ENCODE measurements at places on chromosomes 3 and 15.
A peak's percentile ranks its signal among the peaks of the same experiment; 100 is the strongest.

DNA sequence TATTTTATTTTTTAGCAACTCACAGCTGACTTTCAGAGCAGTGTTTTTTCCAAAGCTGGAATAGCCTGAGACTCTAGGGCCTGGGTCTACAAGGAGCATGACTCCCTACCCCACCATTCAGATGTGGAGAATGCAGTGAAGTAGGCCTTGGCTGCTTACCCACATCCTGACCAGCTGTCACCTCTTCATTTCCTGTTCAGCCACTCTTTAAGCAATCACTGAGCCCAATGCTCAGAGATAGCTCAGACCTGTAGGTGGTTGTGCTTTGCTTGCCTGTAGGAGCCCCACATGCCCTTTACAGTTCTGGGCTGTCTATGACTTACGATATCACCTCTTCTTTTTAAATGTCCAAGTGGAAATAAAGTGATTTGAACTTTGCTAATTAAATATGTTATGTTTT lies 148.1 kb downstream of the NEK11 start:
- no peak for DNase-seq

DNA sequence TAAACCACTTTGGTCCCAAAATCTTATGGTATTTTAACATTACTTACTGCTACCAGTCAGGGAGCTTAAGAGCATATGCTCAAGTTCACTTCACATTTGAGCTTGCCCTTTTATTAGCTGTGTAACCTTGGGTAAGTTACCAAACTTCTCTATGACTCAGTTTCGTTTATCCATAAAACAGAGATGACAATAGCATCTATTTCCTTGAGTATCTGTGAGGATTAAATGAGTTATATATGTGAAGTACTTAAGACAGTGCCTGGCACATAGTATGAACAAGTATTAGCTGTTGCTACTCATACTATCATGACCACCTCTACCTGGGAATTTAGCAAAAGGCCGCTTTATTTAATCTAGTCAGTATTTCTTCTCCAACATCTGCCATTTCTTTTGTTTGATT lies 5.9 kb downstream of the ATOSA start:
- DNase-seq = no peak

DNA sequence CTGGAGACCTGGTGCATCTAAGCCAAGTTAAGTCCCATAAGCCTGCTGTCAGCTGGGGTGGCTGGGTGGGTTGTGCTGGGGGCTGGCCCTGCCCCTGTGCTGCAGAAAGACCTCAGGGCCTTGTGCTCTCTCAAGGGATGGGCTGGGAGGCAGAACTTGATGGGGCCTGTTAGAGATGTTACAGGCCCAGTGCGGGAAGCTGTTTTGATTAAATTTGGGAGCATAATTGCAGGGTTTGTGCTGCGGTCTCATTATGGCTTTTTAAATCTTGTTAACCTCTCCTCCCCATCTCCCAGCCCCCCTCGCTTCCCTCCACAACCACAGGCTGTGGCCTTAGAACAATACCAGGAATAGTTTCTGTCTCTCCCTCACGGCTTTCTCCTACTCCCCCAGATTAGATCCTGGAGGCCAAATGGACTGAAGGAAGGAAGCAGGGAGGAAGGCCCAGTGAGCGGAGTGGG lies 87.6 kb upstream of the TLE3 start:
- DNase-seq = no peak

DNA sequence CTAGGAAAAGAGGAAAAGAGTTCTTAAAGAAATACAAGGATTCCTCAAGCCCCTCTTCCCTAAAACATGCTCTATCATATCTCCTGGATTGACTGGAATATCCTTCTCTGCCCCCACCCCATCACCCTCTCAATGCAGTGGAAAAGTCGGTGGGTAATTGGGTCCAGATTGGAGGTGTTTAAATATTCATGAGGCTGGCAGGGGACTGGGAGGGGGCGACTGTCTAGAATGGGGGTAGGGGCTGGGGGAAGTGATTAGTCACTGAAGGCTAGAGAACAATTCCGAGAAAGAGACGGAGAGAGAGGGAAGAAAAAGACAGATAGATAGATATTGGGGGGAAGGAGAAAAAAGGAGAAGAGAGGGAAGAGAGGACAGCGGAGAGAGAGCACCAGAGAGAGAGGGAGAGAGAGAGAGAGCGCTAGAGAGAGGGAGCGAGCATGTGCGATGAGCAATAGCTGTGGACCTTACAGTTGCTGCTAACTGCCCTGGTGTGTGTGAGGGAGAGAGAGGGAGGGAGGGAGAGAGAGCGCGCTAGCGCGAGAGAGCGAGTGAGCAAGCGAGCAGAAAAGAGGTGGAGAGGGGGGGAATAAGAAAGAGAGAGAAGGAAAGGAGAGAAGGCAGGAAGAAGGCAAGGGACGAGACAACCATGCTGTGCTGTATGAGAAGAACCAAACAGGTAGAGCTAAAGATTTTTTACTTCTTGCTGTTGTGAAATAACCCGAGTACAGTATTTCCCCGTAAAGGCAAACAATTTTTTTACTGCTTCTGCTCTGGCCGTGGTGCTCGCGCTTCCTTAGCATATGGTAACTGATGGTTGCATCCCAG lies at the start of gene GAP43:
TSS of gene GAP43 (plus strand) at position 467 of the 825 bp plus-strand sequence. CDS start at position 647, 180 bp downstream.
- peak; percentile 48 for DNase-seq

- DNase-seq = peak; percentile 20
Observed at GRCh38 chr15:84035399-84035766, 200.2 kb upstream of the GOLGA6L4 start.

GRCh38 chr15:69908060-69908459 lies 189.7 kb downstream of the TLE3 start:
- DNase-seq = no peak

- no peak for DNase-seq
Observed at GRCh38 chr15:97995192-97995591, 34.7 kb downstream of the ARRDC4 start.

GRCh38 chr3:46916278-46916677 lies 38.8 kb downstream of the PTH1R start:
- DNase-seq = no peak

DNA sequence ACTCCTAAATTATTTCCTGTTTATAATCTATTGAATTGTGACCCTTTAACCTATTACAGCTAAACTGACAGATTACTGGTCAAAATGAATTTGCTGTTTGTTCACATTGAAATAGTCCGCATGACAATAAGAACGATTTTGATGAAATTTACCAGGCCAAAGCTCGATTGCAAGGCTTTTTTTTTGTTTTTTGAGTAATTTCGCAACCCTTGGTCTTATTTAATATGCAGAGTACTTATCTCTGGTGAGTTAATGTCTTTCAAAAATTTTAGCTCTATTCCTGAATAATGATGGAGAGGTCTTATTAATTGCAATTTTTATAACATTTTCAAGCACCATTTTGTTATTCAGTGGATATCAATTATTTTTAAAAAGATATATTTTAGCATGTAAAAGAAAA lies 362.4 kb downstream of the OTOL1 start:
- DNase-seq = no peak

GRCh38 chr15:62618432-62618831 lies 424.1 kb upstream of the TPM1 start:
- peak; percentile 60 for DNase-seq

DNA sequence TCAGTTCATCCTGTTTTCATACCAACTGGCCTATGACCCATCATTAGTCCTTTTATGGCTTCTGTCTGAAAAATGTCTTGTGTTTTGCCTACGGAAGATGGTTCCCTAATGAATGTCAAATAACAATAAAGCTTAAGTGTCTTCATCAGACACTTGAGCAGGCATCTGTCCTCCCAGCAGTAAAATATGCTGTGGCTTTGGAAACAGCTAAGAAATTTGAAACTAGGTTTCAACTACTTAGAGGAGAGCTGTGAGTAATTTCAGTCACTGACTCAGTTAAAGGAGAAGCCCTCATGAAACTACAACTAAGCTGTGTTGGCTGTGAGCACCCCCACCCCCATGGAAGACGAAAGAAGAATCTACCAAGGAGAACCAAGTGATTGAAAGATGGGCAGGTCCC lies 409.4 kb upstream of the PPP2R3A start:
- no peak for DNase-seq

GRCh38 chr3:138366006-138366759 lies 17.8 kb downstream of the MRAS start:
- no peak for DNase-seq

GRCh38 chr15:101613130-101614000 lies 38.8 kb downstream of the TM2D3 start:
- peak; percentile 49 for DNase-seq

GRCh38 chr3:17175187-17175807 lies 290.5 kb downstream of the PLCL2 start:
- DNase-seq = peak; percentile 49

DNA sequence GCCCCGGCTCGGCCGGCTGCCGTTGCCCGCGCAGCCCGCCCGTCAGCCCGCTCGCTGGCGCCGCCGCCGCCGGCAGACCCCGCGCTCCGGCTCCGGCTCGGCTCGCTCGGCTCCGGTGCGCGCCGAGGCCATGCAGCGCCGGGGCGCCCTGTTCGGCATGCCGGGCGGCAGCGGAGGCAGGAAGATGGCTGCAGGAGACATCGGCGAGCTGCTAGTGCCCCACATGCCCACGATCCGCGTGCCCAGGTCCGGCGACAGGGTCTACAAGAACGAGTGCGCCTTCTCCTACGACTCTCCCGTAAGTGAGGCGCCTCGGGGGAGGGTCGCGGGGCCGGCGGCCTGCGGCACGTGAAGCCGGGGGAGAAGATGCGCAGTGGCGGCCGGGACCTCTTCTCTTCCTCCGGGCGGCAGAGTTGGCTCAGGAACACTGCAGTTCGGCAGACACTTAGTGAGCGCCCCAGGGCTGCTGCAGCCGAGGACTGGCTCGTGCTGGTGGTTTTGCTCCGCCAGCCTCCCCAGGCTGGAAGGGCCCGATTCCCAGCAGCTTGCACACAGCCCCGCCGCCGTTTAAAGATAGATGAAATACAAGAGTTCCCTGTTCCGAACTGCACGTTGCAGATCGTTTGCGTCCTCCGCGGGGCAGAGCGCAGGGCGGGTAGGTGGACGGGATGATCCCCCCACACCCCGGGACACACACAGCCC lies 407 bp downstream of the USP13 start:
- DNase-seq = peak; percentile 78

DNA sequence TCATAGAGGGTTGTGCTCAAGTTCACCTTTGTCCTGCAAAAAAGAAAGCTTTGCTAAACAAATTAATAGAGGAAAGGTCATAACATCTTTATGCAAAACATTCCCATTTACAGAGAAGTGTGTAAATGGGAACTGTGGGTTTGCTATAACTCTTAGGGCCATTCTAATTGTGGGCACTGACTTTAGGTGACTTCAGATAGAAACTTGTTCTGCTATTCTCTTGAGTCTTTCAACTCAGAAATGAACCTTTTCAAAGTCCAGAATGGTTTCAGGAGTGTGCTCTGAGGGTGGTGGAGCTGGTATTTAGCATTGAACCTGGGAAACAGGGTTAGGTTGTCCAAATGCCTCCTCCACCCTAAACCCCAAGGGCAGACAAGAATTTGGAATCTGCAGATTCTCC lies 34.0 kb downstream of the SPTSSB start:
- no peak for DNase-seq

DNA sequence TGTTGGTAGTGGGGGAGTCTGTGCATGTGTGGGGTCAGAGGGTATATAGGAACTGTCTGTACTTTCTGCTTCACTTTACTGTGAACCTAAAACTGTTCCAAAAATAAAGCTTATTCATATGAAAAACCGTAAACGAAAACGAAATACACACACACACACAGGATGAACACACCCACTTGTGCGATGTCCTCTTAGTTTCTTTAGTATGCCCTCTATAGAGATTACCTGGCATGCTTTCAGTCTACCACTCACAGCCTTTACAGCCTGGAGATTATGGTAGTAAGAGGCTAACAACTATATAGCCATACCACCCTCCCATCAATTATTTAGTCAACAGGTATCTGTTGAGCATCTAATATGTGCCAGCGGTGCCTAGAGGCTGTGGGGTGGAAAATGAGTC lies 60.0 kb upstream of the UBE3A start:
- DNase-seq = no peak

DNA sequence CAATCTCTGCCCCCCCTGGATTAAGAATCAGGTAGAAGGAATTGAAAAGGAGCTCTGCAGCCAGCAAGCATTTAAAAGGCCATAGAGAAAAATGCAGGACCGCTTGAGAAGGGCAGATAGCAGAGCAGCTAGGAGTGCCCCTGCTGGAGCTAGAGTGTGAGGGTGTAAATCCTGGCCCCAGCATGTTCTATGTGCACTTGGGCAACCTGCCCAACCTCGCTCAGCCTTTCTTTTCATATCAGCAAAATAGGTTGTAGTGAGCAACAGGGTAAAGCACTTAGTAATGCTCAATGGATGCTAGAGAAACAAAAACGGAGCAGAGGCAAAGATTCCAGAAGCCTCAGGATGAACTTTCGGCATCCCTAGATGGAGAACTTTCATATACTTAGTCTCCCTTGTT lies 25.0 kb upstream of the THBS1 start:
- no peak for DNase-seq

DNA sequence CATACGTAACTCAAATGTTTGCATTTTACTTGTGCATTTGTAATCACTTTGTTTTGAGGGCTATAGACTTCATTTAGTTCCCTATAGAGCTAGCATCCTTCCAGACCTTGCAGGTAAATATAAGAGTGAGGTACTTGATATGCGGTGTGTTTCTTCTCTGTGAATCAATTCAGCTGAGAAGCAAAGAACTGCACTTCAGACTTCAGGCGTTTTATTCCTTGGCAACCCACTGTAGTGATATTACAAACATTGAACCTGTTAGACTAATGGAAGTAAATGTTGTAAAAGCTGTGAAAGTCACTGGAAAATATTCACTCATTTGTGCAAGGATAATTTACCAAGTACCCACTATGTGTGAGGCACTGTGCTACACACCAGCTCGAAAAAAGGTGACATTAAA lies 94.1 kb upstream of the CHL1 start:
- DNase-seq = no peak

GRCh38 chr3:117358717-117359314 lies 649.2 kb downstream of the TUSC7 start:
- no peak for DNase-seq

DNA sequence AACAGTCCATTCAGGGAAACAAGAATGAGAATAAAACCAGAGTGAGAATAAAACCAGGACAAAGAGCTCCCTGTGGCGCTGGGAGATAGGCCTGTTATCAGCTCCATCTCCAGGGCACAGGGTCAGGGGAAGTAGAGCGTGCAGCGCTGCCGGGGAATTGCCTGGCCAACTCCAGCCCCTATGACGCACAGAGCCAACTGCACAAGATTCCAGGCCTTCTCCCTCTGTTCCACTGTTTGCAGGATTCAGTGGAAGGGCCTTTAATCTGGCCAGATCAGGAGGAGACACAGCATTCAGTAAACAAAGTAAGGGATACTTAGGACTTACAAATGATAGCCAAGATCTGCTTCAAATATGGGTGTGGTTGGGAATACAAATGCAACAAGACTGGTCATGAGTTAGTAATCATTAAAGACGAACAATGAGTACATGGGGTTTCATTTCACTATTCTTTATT lies 49.4 kb downstream of the ITGB5 start:
- DNase-seq = peak; percentile 56
